ENCODE measurements at places on chromosomes 3 and 15.

DNA sequence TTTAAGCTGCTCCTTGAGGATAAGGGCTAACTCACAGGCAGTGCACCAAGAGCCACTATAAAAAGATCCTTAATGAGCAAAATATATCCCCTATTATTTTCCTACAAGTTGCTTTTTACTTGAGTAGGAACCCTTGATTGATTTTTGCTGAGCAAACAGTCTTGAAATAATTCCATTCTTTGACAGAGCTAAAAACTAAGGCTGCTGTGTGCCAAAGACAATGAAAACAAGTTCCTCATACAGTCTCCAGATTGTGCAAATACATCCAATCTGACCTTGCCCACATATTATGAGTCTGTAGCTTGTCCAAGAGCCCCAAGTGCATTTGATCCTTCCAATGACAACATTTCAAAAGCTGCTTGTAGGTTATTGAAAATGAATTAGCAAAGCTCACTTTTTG is 15.0 kb downstream of the PRKAR2A start:
- DNase-seq, result no peak

DNA sequence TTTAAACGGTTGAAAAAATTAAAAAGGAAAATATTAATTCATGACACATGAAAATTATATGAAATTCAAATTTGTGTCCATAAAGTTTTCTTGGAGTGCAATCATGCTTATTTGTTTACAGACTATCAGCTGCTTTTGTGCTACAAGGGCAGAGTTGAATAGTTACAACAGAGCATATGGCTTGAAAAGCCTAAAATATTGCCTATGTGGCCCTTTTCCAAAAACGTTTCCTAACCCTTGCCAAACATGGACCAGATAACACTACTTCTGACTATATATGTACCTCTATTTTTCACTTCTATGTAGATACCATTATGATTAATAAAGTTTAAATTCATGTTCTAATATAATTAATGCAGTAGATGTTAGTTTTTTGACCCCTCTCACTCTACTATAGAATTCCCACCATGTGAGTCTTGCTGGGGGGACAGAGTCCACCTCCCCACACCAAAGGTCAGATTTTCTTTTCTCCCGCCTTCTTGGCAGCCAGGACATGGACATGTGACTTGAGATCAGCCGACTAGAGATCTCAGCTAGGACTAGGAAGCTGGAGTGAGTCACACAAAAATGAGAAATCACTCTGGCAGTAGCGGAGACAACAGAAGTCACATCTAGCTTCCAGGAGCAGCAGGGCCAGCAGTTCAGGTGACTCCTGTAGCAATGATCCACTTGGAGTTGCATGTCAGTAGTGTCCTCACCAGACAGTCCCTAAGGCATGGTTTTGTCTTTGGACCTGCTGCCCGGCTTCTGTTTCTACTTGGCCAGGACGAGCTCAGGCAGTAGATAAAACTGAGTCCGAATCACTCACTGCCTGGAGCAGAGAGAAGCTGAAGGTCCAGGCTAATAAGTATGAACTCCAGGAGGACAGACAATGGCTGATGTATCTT is 22.4 kb downstream of the CIAO2A start:
- DNase-seq, result no peak

- DNase-seq, result no peak
Observed at GRCh38 chr3:33590541-33590940, 127.5 kb downstream of the CLASP2 start.

- DNase-seq, result no peak
Observed at GRCh38 chr15:52466134-52466701, 62.5 kb downstream of the MYO5A start.

- DNase-seq, result peak; percentile 58
Observed at GRCh38 chr3:179376474-179376873, 29.0 kb downstream of the MFN1 start.

DNA sequence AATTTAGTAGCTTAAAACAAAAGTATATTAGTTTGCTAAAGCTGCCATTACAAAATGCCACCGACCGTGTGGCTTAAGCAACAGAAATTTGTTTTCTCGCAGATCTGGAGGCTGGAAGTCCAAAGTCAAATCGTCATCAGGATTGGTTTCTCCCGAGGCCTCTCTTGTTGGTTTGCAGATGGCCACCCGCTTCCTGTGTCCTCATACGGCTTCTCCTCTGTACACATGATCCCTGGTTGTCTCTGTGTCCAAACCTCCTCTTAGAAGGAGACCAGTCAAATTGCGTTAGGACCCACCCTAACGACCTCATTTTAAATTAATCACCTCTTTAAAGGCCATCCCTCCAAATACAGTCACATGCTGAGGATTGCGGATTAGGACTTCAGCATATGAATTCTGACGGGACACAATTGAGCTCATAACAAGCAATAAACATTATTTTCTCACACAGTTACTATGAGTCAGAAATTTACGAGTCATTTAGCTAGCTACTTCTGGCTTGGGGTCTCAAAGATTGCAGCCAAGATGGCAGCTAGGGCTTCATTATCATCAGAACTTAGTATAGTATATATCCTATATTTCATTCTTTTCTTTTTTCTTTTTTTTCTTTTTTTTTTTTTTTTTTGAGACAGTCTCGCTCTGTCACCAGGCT is 58.4 kb downstream of the RPL39L start:
- DNase-seq, result no peak

DNA sequence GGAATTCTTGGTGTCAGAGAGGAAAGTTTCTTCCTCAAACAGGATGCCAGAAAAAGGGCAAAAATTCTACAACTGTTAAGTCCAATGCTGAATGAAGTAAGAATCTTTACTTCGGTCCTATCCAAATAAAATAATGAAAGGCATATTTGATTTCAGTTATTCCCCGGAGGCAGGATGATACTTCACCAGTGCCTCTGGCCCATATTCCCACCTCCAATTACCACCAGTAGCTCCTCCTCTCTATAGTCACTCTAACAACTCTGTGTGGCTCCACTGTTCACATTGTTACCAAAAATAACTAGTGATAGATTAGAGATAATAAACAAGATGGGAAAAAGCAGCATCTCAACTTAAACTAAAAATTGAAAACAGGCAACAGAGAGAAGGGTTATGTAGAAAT is 20.7 kb downstream of the MAP1A start:
- DNase-seq, result no peak

GRCh38 chr3:170467007-170467406 is 48.3 kb downstream of the CLDN11 start:
- DNase-seq, result no peak

GRCh38 chr3:44966795-44967278 is 9.1 kb downstream of the ZDHHC3 start:
- DNase-seq, result peak; percentile 71

GRCh38 chr3:176208283-176208682 is 989.0 kb downstream of the TBL1XR1 start:
- DNase-seq, result no peak

DNA sequence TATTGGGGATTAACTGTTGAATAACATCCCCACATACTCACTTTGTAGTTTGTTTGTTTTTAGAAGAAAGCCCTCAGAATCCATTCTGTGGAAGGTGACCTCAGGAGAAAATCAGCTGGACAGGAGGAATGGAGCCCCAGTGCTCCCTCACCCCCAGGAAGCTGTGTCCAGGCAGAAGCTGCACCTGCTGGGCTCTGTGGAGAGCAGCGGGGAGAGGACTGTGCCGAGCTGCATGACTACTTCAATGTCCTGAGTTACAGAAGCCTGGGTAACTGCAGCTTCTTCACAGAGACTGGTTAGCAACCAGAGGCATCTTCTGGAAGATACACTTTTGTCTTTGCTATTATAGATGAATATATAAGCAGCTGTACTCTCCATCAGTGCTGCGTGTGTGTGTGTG is 14.0 kb downstream of the TIGIT start:
- no peak for DNase-seq

- DNase-seq, result peak; percentile 76
Observed at GRCh38 chr3:66276705-66277274, 56.0 kb downstream of the SLC25A26 start.

DNA sequence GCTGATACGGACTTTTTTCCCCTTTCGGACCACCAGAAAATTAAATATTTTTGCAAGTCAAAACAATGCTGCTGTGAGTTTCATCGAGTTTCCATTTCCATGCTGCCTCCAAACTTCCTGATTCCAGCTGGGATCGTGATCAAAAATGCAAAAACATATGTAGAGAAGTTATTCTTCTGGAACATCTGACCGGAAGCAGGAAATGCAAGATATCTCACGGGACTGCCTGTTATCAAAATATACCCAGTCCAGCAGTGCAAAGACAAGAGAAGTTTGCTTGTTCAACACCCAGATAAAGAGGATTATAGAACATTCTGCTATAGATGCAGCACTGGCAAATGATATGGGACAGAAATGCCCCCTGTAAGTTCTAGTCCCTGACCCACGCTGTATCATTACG is 726.7 kb upstream of the NR2F2 start:
- DNase-seq, result no peak

- no peak for DNase-seq
Observed at GRCh38 chr15:44084770-44085169, 110.3 kb downstream of the FRMD5 start.

GRCh38 chr3:55801676-55802075 is 314.6 kb upstream of the WNT5A start:
- DNase-seq, result no peak

DNA sequence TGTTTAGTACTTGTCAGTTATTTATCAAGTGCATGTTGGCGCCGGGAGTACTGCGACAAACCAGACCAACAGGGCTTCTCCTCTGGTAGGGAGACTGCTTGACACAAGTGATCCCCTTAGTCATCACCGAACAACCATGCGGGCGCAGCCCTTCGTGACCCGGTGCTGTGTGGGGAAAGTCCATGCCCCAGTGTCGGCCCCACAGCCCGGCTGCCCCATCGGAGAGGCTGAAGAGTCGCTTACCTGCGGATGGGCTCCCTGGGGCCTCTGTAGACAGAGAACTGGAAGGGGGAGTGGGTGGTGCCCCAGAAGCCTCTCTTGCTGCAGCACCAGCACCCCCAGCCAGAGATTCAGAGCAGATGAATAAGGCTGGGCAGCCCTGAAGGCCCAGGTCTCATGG is 90.3 kb upstream of the PRR23E start:
- no peak for DNase-seq

DNA sequence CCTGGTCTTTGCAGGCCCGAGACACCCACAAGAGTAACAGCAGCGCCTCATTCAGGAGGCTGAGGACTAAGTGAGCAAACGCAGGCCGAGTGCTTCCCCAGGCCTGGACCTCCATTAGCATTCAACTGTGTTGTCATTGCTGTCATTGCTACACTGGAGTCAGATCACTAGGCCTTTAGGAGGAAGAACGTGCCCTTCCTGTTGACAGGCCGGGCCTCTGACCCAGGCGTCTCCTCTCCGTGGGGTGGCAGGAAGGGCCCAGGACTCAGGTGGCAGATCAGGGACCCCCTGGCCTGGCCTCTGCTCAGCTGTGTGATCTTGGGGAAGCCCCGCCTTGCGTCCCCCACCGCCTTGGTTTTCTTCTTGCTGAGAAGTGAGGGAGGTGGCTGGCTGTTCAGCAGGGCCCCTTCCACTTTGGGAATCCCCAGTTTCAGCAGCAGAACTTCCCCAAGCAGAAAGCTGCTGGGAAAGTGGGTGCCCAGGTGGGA is 19.1 kb downstream of the ZDHHC19 start:
- peak; percentile 61 for DNase-seq

DNA sequence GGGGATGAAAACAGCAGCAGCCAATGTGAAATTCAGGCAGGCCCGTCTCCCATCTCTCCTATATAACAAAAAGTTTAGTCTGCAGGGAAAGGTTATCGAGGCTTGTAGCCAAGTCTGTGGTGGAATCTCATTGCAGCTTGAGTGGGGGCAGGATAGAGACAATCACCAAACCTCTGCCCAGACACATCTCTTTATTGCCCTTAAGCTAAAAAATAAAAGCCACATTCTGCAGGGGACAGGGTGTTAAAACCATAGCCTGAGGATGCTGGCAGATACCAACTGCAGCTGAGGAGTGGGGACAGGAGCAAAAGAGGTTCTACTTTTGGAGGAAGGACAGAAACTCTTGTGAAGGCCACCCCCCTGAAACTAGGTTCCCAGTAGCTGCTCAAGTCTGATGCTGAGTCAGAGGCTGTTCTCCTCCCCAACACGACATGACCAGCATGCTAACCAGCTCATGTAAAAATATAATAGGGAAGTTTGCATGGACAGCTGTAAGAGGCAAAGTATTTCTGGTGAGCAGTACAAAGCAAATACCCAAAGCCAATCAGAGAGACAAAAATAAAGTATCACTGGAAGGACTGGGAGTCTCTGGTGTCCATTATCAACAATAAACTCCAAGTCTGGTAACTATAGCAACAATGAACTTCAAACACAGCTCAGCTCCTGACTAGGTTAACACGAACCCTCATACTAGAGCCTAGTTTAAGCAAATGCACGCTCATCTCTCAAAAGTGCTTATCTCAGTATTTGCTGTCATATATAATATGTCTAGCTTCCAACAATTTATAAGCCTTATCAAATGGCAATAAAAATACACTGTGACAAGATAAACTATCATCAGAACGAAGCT is 362.2 kb upstream of the SLCO3A1 start:
- peak; percentile 9 for DNase-seq

DNA sequence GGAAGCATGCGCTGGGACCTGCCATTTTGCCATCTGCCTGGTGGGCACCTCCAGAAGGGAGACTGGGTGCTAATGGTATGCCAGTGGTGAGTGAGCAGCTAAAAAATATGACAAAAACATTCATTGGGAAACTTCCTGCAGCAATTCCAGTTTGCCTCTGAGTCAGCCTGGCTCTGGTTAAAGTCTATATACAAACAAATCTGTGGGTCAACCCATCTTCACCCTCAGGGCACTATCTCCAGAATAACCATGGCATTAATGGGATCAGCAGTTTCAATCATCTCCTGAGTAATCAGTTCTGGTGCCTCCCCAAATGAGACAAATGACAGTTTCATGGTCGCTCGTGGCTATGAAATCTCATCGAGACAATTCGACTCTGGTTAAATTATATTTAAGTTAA is 21.5 kb downstream of the FRMD4B start:
- no peak for DNase-seq

GRCh38 chr15:34043391-34043790 is 4.4 kb upstream of the AVEN start:
- no peak for DNase-seq

DNA sequence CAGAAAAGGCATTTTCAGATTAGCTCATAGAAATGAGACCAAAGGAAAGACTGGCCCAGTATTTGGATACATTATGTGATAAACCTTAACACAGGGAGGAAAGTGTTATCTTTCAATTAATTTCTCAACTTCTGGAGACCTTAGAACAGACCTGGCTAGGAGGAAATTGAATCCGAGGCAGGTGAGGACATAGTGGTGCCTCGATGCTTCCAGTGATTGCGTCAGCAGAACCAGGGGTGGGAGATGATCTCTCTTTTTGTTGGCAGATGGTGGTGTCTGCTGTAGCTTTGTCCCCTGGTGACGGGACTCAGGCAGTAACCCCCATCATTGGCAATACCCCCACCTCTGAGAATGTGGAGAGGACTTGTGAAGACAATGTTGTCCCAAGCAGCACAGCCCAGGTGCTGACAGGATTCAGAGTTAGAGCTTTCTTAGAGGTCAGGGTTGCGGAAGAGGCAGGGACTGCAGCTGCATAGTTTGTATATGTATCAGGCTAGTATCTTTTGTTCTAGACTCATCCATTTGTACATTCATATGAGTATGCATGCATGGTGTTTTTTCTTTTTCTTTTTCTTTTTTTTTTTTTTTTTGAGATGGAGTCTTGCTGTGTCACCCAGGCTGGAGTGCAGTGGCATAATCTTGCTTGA is 27.9 kb upstream of the MUC20 start:
- peak; percentile 1 for DNase-seq

- no peak for DNase-seq
Observed at GRCh38 chr3:11815111-11815510, 31.6 kb downstream of the TAMM41 start.
